ENCODE measurements at places on chromosomes 5 and 9. TPM values are rescaled to one million over a fixed set of nuclear protein-coding genes. Genes with fewer than 3 reads are reported as not detected.

The CSF1R gene
- not detected for total RNA-seq

The ARL14EPL gene
- total RNA-seq, result not detected

The ANKRD55 gene
- total RNA-seq, result 0.11 TPM

The BAAT gene
- total RNA-seq, result 0.71 TPM

The LCP2 gene
- not detected for total RNA-seq

The SLC25A2 gene
- total RNA-seq, result 0.13 TPM

The ABHD17B gene
- total RNA-seq, result 25.2 TPM

The MEGF10 gene
- total RNA-seq, result not detected

The PCDHGA7 gene
- 0.31 TPM for total RNA-seq

The OR1J2 gene
- total RNA-seq, result not detected

The SOX30 gene
- not detected for total RNA-seq

The TRIM7 gene
- total RNA-seq, result not detected

The GABRB2 gene
- not detected for total RNA-seq

The GHR gene
- not detected for total RNA-seq

The C9 gene
- total RNA-seq, result not detected

The ACTBL2 gene
- not detected for total RNA-seq

The HSD17B3 gene
- total RNA-seq, result not detected

The GPRIN1 gene
- 2.0 TPM for total RNA-seq

The CCDC107 gene
- total RNA-seq, result 4.1 TPM

The LEAP2 gene
- 23.9 TPM for total RNA-seq

The UHRF2 gene
- total RNA-seq, result 44.2 TPM

The CKMT2 gene
- 1.2 TPM for total RNA-seq

The FCHSD1 gene
- 3.6 TPM for total RNA-seq

The CTXN3 gene
- not detected for total RNA-seq

The MOCS2 gene
- 53.5 TPM for total RNA-seq

The PRLR gene
- total RNA-seq, result 22.2 TPM

The SH2D3C gene
- not detected for total RNA-seq

The LRRC70 gene
- 0.71 TPM for total RNA-seq

The DCTN4 gene
- total RNA-seq, result 39.7 TPM

The ENG gene
- 0.02 TPM for total RNA-seq
